ENCODE measurements at places on chromosomes 1 and 21.

- DNase-seq, result no peak
These were observed 60.5 kb downstream of the ERI3 start for GRCh38 chr1:44294588-44295007.

DNA sequence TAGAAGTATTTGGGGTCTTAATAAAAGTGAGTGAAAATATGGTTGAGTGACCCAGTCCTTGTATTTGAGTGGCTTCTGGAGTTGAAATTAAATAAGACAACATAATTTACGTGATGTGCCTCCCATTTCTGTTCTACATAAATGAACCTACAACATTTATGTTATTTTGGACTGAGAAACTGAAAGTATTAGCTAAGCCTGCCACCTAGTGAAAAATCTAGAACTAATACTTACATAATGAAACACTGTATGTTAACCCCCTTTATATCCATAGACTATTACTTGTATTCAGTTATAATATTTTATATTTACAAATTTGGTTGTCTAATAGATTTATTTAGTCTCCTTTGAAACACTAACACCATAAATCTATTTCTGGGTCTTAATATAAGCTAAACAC lies 298.9 kb downstream of the KCNT2 start:
- DNase-seq, result peak; percentile 26

- DNase-seq, result no peak
These were observed 253.3 kb upstream of the ADGRL2 start for GRCh38 chr1:81547261-81547911.

- no peak for DNase-seq
These were observed 912.6 kb downstream of the TTLL7 start for GRCh38 chr1:83086346-83086745.

DNA sequence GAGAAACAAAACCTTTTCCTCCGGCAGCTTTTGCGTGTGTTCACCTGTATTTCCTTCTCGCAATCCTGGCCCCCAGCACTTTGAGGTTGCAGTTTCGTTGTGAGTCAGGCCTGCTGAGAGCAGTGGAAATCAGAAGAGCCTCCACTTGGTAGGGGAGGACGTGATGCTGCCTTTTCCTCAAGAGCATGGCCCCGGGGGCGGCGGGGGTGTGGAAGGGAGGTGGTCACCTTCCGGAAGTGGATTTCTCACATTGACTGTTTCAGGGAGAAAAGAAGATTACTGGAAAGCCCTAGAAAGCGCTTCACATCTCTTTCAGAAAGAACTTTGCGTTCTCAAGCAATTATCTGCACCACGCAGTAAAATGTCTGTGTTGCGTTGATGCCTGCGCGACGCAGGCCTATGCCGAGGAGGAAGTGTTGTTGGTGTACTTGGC lies 12.2 kb upstream of the IL10 start:
- peak; percentile 96 for DNase-seq

DNA sequence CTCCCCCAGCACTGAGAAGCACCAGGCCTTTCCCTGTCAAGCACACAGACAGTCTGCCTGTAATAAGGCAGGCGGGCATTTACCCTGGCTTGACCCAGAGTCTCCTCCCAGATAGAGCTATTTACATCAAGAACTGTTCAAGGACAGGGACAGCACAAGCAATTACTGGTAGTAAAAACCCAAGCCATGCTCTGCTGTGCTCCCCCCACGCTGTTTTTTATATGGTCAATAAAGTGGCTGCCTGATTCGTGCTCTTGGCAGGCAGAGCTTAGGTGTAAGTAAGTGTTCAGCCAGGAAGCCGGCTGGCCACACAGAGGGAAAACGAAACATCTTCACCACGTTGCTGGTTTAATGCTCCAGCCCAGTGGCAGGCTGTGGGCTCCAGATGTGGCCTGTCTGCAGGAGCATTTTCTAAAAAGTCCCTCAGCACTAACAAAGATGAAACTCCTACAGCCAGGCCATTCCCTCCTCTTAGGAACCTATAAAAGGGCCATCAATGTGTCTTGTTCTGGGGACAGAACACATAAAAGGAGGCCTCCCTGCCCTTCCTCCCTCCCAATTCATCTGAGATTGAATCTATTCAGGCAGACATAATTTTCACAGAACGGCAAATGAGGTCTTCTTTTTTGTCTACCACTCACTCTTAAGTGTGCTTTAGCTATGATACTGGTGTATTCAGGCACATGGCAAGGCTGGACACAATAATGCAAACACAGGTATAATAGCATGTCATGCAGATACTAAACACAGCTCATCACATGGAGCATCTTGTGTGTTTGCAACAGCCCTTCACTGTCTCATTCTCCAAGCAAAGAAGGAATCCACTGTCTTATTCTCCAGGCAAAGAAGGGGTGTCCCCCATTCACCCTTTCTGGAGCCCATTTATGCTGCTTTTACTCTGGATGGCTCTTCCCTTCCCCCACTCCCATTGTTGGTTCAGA lies 378.9 kb downstream of the HHAT start:
- peak; percentile 15 for DNase-seq

DNA sequence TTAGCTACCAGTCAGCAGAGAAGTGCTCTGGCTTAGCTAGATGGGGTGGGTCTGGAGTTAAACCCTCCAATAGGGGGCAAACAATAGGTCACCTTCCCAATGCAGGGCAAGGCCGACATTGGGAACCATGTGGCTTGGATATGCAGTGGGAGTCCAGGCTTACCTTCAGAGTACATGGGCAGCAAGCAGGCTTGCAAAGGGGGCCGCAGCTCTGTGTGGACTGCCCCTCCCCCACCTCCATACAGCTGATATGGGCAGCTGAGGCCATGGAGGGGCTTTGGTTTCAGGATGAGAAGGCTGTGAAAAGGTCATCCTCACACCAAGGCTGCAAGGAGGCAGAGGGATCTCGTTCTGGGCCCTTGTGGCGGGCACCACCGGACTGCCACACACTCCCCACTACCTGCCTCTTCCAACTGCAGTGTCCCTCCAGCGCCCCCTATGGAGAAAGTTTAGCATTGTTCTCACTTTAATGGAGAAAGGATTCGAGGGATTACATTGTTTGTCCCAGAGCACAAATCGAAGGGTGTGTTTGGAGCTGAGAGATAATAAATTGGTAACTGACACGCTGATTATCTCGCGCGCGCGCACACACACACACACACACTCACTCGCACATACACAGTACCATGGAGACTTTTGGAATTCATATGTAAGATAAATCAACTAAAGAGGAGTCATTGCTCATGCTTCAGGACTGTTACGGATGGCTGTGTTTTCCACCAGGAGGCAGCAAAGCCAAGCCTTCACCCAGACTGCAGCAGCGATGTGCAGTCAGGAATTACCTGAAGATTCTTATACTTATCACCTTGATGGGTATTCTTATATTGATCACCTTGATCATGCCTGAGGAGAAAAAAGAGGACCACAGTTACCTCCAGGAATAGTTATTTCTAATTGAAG lies 7.0 kb upstream of the SMCP start:
- DNase-seq, result peak; percentile 48

DNA sequence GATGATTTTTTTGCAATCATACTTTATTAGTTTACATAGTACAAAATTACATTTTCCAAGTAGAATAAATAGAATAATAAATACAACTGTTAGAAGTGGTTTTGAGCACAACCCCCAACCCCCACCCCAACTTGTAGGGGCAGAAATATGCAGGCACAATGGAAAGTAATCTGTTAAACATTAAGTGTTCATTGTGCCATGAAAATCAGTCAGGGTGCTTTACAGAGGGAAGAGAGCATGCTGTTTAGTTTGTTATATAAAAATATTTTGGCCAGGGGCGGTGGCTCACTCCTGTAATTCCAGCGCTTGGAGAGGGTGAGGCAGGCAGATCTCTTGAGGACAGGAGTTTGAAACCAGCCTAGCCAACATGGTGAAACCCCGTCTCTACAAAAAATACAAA lies 2.6 kb downstream of the OR10T2 start:
- DNase-seq, result no peak

- DNase-seq, result no peak
These were observed 31.1 kb downstream of the MRAP start for GRCh38 chr21:32329776-32330175.

DNA sequence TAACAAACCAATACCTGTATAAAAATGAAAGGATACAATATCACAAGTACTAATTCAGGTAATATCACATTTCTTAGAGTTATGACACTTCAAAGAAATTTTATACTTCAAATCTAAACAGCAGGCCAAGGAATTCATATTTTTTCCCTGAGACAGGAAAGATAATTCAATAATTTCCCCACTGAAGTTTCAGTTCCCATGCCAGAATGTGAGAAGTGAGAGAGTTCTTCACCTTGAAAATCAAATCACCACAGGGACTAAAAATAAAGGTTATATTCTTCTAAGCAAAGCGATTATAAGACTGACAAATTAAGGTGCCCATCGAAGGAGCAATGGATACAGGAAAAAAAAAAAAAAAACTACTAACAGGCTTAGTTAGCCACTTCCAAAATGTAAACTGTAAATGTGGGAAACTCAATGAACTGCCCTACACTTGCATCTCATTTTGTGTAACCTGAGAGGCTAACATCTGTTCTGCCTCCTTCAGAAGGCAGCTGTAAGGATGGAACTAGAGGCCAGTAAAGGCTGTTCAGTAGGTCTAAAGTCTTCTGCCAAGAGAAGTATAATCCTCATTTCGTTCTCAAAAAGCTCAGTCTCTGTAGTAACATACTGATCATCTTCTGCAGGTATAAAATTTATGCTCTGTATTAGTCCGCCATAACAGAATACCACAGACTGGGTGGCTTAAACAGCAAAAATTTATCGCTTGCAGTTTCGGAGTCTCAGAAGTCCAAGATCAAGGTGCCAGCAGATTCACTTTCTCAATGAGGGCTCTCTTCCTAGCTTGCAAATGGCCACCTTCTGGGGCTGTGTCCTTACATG lies 127.8 kb downstream of the RERE start:
- peak; percentile 16 for DNase-seq

- DNase-seq, result no peak
These were observed 52.5 kb upstream of the ZNF648 start for GRCh38 chr1:182113879-182114626.

DNA sequence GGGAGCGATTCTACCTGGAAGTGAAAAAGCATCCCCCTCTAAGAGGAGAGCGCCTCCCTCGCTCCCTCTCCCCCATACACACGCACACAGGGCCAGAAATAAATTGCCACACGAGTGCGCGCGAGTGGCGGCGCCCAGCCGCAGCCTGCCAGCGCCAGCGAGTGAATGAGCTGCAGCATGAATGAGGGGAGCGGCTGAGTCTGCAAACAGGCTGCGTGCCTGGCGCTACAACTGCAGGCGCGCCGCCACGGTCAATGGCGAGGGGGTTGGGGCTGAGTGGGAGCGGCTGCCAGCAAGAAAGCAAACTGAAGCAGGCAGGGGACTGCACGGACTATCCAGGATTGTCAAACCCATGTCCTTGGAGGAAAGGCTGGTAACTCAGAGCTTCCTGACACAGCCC lies 2.2 kb downstream of the CAMK1G start:
- DNase-seq, result no peak

DNA sequence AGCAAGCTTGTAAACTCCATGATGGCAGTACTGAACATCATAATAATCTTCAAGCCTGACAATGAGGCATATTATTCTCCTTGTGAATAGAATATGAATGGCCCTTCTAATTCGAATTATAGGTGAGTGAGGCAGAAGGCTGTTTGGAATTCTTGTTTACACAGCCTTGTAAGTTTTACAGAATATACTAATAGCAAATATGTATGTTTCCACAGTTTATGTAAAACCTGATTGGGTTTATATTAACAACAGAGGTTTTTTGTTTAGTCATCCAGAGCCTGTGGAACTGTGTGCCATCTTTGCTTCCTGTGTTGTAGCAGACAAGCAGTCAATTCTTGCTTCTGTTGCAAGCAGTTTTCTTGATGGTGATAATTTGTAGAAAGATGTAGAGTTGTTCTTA lies 8.0 kb downstream of the OSBPL9 start:
- no peak for DNase-seq

DNA sequence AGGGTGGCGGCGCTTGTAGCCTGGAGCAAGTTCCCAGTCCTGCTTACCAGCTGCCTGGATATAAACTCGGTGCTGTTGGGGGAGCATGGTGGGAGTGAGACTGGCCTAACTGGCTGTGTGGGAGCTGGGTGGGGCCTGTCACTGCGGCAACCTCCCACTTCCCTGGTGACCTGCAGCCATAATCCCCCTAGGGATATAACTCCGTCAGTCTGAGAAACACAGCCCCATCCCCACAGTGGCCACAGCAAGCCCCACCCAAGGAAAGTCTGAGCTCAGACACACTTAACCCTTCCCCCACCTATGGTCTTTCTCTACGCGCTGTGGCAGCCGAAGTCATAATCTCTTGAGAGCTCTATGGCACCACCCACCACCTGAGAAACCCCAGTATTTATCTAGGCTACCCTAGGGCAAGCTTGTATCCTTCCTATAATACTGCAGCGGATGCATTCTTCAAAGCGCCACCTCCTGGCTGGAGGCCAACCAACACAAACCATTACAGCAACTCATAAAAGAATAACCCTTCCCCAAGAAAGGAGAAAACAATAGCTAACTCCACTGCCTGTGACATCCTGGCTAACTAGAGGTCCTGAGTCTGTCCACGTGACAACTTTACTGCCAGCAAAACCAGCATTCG lies 57.4 kb downstream of the ZNF648 start:
- no peak for DNase-seq

DNA sequence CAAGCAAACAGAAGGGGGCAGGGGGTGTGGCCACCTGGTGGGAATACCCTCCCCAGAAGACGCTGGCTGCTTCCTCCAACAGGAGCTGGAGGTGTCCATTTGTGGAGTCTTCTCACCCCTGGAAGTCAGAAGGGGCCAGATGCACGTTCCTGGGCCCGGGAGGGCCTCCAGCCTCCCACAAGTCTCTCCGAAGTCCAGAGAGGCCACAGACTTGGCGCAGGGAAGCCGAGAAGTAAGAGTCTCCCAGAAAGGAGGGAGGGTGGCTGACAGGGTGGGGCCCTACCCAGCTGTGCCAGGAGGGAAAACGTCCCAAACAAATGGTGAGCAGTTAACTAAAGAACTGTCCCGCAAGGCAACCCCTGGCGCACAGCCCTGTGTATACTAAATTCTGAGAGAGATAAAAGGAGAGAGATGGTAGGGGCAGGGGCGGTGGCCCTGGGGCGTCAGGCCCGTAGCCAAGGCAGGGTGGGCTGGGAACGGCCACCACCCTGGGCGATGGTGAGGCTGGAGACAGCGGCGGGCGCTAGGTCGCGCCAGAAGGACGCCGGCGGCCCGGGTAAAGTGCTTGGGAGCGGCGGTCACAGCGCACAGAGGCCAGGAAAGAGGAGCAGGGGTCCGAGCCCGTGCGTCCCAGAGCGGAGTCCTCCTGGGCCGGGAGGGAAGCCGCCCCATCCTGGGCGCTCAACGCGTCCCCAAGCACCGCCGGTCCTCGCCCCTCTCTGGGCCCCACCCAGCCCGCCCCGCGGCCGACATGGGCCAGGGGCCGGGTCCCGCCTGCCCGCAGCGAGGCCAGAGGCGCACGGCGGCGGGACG lies 1.2 kb downstream of the CHD5 start:
- DNase-seq, result no peak

DNA sequence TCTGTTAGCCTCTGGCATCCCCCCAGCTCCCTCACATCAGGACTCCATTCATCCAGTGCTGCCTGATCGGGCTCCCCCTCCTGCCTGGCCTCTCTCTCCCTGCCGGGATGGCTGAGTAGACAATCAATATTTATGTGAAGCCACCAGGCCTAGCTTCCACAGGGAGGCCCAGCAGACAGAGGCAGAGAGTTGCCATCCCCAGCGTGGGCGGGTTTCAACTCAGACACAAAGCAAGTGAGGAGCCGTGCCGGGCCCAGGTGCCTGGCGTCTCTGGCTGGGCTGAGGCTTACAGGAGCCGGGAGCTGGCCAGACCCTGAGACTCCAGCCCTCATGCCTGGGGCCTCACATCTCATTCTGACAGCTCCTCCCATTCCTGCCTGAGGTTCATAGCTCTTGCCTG lies 34.5 kb upstream of the ATP2B4 start:
- no peak for DNase-seq
